ENCODE measurements at places on chromosomes 1 and 21.

- DNase-seq, result no peak
These were observed 7.7 kb downstream of the SHISAL2A start for GRCh38 chr1:52640697-52641096.

DNA sequence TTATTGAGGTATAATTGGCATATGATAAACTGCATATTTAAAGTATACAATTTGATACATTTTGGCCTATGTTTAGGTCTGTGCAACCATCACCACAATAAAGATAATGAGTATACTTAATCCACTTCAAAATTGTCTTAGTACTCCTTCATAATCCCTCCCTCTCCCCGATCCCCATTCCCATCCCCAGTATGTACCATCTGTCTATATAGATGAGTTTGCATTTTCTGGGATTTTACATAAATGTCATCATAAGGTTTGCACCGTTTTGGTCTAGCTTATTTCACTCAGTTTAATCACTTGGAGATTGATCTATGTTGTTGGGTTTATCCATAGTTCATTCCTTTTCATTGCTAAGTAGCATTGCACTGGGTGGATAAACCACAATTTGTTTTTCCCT lies 74.3 kb downstream of the POFUT2 start:
- no peak for DNase-seq

DNA sequence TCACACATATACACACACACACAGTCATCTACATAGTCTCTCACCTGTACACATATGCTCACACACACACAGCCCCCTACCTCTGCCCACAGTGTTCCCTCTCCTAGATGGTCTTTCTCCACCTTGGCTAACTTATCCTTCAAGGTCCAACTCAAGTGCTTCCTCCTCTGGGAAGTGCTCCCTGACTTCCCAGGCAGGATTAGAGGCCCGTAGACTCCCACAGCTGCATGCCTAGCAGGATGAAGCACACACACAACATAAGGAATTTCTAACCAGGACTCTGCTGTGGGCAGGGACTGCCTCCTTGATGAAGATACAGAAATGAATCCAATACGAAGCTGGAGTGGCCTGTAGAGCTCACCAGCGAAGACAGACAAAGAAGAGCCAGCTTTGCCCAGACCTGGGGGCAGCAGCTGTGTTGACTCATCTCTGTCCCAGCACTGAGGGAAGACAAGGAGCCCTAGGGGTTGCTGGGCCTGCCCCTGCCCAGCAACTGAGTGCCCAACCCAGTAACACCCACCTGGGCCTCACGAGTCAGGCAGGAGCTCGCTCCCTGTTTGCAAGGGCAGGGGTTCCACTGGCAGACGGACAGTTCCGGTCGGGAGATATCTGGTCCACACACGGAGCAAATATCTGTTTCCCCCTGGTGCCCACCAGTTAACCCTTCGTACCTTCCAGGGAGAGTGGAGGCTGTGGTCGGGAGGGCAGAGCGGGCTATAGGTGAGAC lies 100.8 kb downstream of the DMRTB1 start:
- no peak for DNase-seq

DNA sequence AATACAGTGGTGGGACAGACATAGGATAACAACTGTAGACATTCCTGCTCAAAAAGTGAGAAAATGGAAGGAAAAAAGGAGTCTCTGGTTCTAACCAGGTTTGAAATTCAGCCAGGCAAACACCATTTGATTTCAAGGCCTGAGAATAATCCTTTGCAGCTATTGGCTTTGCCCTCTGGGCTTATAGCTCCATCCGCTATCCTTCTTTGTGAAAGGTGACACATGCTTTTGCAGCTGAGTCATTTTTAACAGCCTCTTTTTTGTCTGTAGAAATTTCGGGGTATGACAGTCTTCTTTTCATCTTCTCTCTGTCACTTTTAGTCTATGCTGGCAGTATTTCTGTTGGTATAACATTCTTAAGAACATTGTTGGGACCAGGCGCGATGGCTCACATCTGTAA lies 16.2 kb downstream of the SDHC start:
- DNase-seq, result no peak

DNA sequence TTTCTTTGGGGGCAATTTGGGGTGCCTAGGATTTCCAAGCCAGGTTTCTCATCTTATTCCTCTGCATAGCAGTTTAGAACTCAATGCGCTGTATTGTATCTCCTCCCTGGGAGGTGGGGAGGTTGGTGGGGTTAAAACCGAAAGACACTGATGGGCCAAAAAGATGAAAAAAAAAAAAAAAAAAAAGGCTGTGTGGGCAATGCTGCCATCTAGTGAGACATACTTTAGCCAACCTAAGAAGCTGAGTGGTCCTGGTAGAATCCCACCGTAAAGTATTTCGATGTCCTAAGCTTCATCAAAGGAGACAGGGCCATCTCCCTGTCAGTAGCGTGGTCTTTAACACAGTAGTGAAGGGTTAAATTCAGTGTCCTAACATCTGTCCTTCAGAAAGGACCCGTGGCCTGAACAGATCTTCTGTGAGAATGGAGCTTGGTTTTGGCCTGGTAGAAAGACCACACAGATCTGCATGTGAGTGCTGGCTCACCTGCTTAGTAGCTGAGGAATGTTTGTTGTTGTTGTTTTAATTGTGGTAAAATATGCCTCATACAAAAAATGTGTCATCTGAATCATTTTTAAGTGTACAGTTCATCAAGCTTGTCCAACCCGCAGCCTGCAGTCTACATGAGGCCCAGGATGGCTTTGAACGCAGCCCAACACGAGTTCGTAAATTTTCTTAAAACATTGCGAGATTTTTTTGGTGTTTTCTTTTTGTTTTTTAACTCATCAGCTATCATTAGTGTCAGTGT lies 226.2 kb downstream of the KIF26B start:
- DNase-seq, result no peak

DNA sequence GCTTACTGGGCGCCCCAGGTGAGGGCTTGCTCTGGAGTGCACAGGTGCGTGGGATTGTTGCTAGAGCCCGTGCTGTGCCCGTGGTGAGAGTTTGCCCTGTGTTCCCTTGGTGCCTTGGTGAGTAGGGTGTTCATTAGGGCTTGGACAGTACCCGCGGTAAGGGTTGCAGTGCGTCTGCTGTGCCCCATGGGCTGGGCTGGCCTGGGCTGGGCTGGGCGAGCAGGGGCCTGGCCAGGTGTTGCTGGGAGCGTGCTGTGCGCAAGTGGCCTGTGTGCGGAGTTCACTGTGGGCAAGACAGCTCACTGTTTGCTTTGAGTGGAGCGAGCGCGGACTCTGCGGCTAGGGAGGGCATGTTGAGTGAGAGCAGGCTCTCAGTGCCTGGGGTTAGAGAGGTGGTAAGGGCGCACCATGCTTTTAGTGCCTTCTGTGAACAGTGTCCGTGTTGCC lies 725 bp downstream of the CR1L start:
- DNase-seq, result no peak

- no peak for DNase-seq
These were observed 35.0 kb upstream of the RD3 start for GRCh38 chr1:211527006-211527405.

DNA sequence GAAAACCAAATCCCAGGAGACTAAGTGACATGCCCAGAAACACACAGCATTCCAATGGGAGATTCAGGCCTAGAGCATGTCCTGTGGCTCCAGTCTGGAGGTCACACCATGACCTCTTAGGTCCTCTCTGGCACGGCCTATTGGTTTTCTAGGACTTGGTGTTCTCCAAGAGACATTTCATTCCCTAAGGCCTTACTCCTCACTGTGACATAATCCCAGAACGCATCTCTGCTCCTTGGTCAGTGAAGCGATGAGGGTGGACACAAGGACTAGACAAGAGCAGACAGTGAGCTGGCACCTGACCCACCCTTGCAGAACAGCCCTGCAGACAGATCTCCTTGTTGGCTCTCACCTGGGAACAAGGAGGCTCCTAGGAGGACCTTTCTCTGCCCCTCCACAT lies 860 bp downstream of the IVL start:
- DNase-seq, result no peak

DNA sequence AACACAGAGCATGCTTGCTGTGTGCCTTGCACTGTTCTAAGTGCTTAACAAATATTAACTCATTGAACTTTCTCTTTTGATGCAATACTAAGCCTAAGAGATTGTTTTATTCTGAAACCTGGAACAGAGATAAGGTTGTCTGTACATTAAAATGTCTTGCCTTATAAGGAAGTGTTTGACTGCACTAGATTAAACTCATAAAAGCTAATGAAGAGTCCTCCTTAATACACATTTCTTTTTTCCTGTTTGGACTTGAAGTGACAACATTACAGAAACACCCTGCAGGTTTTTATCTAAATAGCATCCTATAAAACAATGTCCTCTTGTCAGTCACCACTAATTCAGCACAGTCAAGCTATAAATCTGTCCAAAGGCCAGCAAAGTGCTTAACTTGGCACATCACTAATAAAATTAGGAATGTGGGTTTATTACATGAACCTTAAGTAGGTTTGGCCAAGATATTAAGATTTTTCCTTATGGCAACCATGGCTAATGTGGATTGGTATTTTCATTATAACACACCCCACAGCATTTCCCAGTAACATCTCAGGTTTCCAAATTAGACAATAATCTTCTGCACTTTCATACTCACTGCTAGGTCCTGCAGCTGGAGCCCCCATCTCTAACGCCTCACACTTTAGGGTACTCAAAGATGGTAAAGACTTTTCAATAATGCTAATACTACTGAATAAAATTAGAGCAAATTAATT lies 389.7 kb downstream of the LMO4 start:
- no peak for DNase-seq

GRCh38 chr1:59278780-59279354 lies 18.0 kb upstream of the FGGY start:
- no peak for DNase-seq

GRCh38 chr1:101733340-101733739 lies 263.4 kb downstream of the OLFM3 start:
- no peak for DNase-seq

- no peak for DNase-seq
These were observed 95.2 kb upstream of the ADAR start for GRCh38 chr1:154703170-154703569.

GRCh38 chr21:34762786-34763185 lies 94.0 kb downstream of the CLIC6 start:
- no peak for DNase-seq

DNA sequence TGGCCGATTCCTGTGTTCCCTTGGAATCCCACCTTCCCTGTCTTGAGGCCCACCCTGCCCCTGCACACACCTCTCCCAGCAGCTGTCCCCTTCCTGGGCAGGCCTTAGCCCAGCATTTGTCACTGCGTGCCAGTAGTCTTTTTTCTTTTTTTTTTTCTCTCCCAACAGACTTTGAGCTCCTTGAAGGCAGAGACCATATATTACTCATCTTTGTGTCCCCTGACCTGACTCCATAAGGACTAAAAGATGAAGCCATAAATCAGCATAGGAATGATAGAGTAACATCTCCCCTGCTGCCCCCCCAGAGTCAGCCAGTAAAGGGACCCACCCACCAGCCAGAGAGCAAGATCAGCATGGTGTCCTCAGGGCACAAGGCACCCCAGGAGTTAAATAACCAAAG lies 27.4 kb downstream of the PIGM start:
- DNase-seq, result no peak

GRCh38 chr21:46560568-46561444 lies 44.1 kb downstream of the S100B start:
- DNase-seq, result no peak

DNA sequence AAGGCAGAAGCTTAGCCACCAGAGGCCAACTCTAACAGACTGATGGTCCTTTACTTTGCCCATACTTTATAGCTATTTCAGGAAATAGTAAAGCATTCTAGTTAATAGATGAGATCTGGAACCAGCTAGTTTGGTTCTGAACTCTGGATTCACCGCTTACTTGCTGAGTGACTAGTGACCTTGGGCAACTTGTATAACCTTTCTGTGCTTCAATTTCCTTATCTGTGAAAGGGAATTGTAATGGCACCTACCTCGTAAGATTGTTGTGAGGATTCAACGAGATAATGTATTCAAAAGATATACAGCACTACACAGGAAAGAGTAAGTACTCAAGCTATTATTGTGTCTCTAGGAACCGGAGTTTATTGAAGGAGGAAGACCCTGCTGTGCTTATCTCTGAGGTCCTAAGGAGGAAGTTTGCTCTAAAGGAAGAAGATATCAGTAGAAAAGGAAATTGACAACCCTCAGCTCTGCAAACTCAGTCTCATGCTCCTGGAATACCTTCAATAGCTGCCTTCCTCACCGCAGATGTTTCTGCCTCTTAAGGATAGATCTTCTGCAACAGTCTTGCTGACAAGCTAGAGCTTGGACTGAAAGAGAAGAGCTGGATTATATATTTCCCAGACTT lies 11.9 kb downstream of the MTFR1L start:
- DNase-seq, result no peak

GRCh38 chr1:229011022-229011421 lies 259.9 kb upstream of the RAB4A start:
- DNase-seq, result no peak

DNA sequence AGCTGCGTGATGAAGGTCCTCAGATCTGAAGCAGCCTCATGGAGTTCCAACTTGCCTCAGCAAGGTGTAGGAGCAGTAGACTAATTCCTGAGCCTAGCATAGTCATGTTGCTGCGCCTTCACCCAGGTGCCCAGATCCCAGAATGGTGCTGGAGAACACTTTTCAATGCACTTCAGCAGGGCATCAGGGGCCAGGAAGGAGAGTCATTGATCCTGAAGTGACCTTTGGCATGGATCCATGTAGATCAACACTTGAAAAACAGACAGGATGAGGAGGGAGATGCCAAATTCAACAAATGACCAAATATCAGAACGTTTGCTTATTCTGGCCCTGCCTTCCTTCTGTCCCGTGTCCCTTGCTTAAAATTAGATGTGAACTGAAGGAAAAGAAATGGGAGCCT lies 91.9 kb downstream of the LEPR start:
- no peak for DNase-seq

- DNase-seq, result no peak
These were observed 8.6 kb upstream of the IFNAR1 start for GRCh38 chr21:33315946-33316710.

DNA sequence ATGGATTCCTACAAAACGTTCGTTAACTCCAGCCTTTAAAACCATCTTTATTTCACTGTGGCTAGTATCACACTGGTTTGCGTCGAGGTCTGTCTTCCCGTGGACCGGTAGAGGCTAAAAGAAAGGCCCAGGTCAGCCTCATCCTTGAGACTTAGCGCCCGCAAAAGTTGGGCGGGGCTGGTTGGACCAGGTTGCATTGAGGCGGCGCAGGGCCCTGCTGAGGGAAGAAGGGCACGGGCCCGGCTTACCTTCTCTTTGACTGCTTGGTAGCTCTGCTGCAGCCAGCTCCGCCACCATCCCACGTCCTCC lies 455 bp downstream of the BSDC1 start:
- no peak for DNase-seq

- DNase-seq, result no peak
These were observed 19.6 kb downstream of the SYF2 start for GRCh38 chr1:25212725-25213124.

- DNase-seq, result no peak
These were observed 33.9 kb upstream of the SELENON start for GRCh38 chr1:25765923-25766589.

Data from keratinocyte (primary cell).